ENCODE measurements at places on chromosomes 5 and 9.
A peak's percentile ranks its signal among the peaks of the same experiment; 100 is the strongest.

- DNase-seq: no peak
These were observed 88.6 kb downstream of the LMX1B start for GRCh38 chr9:126702151-126703001.

DNA sequence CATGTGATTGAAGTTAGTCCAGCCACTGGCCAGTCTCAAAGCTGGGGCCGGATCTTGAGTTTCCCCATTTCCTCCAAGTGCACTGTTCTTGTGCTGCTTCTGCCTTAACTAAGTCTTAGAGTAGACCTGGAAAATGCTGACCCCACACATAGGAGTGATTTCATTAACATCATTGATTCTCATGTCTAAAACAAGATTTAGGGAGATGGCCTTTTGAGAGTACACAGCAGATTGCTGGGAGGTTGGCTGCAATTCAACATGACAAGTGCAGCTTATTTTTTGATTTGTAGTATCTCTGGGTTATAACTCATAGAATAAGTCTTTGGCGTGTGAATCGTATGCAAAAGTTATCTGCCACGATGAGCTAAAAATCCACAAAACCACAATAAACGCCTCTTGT, 131.0 kb downstream of the CMYA5 start:
- no peak for DNase-seq

DNA sequence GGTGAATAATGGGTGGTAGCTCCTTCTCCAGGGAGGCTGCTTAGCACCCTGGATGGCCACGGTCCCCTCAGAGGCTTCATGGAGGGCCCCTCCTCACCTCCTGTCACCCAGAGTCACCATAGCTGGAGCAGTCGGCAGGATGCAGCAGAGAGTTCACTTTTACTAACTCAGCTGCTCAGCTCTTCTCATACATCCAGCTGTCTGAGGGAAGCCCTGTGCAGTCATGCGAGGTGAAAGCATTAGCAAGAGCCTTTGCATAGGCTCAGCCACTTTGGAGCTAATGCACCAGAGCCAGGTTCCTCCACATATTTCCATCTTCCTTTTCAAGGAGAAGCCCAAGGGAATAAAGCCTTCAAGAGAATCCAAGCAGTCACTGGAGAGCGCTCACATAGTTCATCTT, 499.2 kb downstream of the BNC2 start:
- no peak for DNase-seq

DNA sequence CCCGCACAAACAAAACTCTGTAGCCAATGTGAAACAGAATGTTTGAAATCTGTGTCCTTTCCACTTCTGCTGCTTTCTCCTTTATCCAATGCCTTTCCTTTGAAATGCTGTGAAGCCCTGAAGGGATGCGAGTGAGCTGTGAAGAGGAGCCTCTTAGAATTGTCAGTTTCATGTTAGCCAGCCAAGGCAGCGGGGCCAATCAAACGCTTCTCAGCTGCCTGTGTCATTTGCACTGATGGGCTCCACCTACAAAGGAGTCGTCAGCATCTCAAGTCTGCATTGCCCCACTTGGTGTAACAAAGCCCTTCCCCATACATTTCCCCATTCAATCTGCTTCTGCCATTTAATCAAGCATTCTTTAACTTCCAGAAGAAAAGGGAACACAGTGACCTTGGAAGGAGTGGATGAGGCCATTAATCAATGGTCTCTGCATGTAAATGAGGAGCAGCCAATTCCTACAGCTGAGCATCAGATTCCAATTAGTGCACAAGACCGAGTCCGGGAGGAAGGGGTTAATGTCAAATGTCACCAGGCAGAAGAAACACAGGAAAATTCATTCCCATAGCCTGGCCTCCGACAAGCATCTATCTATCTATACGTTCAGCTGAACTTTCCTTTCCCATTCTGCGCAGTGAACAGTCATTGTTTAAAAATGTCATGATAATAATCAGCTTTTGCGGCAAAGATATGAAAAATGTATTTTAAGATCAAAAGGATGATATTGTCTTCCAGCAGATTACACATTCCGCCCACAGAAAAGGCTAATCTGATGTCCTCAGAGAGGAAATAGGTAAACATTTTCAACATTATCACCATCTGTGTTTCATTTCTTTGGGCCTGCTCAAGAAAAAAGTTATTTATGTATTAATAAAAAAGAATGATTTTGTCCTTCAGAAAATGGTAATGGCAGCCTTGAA, 154.6 kb downstream of the FSTL4 start:
- no peak for DNase-seq

DNA sequence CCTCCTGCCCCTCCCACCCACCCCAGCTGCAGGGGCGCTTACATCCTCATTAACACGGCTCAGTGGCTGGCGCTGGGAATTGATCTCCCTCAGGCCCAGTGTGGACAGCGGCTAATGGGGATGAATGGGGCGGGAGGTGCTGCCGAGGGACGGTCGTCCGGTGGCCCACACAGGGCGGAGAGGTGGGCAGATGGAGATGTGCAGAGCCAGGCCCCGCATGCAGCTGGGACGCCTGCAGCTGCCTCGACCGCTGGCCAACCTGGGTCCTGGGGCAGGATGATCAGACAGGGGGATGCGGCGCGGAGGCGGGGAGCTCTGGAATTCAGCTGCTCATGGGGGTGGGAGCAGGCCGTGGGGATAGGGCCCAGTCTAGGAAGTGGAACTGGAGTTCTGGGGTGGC, 17.6 kb downstream of the TSPAN17 start:
- DNase-seq: no peak

DNA sequence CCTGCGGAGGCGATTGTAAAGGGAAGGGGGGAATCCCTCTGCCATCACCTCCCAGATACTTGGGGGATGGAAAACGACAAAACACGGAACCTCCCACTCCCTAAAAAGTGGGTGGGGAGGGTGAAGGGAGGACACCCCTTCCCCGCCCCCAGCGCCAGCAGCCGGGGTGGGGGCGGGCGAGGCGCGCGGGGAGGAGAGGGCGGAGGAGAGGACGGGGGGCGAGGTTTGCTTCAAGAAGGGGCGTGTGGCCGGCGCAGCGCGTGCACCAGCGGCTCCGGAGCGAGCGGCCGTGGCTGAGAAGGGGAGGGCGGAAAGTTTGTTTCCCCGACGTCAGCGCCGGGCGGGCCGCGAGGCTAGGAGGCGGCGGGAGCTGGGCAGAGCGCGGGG, at the start of gene PRRX2:
Gene PRRX2, plus strand, starts transcription at position 259 of the 387 bp plus-strand sequence. CDS start 221 bp downstream, outside the sequence.
- DNase-seq: no peak

- no peak for DNase-seq
These were observed 175.1 kb upstream of the S1PR3 start for GRCh38 chr9:88816141-88816540.

GRCh38 chr9:111076519-111076918, 38.2 kb upstream of the LPAR1 start:
- no peak for DNase-seq

- DNase-seq: no peak
These were observed 12.7 kb downstream of the KCTD16 start for GRCh38 chr5:144183254-144183889.

GRCh38 chr5:10946050-10946449, 185.0 kb upstream of the DAP start:
- no peak for DNase-seq

GRCh38 chr5:20524991-20525529, 537.1 kb upstream of the CDH18 start:
- no peak for DNase-seq

DNA sequence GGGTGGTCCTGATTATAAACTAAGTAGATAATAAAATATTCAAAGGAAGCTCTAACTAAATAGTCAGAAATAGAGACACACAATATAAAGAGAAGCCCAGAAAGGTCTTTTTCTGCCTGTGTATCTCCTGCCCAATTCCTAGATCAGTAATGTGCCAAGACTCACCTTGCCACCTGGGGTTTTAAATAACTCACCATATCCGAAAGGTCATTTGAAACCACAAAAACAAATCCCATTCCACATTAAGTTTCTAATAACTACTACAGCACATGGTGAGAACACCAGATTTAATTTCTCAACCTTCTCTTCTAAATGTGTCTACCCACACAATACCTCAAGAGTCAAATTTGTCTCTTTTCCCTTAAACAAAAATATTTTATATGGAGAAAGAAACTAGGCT, 75.2 kb downstream of the ZNF608 start:
- DNase-seq: no peak

GRCh38 chr5:912280-913091, 19.8 kb downstream of the TRIP13 start:
- DNase-seq: peak; percentile 44

DNA sequence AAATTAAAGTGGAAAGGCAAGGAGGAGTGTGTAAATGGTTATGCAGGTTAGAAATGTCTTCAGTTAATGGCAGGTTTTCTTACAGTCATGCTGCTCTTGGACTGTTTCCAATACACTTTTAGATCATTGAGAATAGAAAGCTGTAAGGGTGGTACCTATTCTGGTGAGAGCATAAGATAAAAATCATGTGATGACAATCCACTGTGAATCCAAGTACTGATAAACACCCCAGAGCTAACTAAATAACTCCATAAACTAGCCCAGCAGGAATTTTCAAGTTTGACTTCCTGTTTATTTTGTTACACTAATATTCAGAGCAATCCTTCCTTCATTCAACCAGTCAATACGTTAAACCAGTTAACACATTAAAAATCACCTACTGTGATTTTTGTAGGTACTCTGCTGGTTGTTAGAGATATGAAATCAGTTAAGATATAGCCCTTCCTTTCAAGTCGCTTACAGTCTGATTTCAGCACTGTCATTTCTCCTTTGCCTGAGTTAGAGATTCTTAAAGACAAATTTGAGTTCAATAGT, 22.6 kb downstream of the VCAN start:
- no peak for DNase-seq

All from activated T-helper 1 cell treated with anti-CD3 and anti-CD28 coated beads, Interleukin-2, amount 50 U/mL, for 16 hours (primary cell).